Psoas muscle (tissue), 8 donors: ENCODE measurements at places on chromosomes 16 and 17.

- H3K4me1 ChIP-seq, result no peaks in the 10 kb centered on the region
- no peaks in the 10 kb centered on the region for H3K36me3 ChIP-seq
- H3K4me3 ChIP-seq, result no peak overlapping the region
- H3K27ac ChIP-seq, result no peak overlapping the region
- no peak for DNase-seq
Measured at GRCh38 chr16:84513123-84513522, 8.7 kb upstream of the MEAK7 start.

DNA sequence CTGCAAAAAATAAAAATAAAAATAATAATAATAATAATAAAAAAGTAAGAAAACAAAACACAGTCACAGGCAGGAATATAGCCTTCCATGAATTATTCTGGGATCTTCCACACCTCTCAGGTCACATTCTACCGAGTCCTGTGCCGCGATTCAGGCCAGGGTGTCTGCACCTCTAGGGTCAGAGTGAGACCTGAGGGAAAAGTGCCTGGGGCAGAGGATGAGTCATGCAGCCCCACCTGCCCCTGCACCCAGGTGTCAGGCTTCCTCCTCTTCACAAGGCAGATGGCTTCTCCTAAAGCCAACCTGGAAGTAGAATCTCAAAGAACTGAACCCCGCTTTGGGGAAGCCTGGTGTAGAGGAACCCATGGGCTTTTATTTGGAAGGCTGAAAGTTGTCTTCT is 283.7 kb downstream of the CPPED1 start:
- no peak overlapping the region for H3K4me3 ChIP-seq
- H3K4me1 ChIP-seq, result no peaks in the 10 kb centered on the region
- no peaks in the 10 kb centered on the region for H3K36me3 ChIP-seq

DNA sequence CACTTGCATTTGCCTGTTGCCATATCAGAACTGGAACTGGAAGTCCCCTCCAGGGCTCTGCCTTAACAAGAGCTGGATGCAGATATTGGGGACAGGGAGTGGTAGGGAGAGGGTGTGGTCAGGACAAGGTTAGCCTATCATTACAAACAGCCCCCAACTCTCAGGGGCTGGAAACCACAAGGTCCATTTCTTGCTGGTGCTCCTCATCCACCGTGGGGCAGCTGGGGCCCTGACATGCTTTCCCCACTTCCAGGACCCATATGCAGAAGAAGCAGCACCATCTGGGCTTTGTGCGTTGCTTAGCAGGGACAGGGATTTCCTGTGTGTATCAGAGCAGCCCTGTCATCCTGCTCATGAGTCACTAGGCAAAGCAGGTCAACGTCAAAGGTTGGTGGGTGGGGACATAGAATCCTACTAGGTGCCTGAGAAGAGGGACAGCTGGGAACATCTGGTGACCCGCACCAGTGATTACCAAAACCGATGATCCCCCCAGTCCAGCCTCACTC is 26.9 kb downstream of the RGS9 start:
- no peaks in the 10 kb centered on the region for H3K27me3 ChIP-seq
- H3K27ac ChIP-seq, result no peak overlapping the region
- no peak for DNase-seq
- no peaks in the 10 kb centered on the region for H3K4me1 ChIP-seq
- H3K4me3 ChIP-seq, result no peak overlapping the region

DNA sequence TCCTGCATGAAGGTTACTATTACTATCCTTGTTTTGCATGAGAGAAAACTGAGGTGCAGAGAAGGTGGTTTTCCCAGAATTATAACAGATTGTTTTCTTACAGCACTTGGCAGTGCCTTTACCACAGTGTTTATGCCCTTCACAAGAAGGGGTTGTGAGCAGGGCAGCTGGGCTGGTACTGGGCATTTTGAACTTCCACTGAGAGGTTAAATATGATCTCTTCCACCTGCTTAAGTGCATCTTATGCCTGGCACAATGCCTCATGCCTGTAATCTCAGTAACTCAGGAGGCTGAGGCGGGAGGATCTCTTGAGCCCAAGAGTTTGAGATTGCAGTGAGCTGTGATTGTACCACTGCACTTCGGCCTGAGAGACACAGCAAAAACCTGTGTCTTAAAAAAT is 36.2 kb downstream of the NDE1 start:
- DNase-seq, result no peak
- H3K27me3 ChIP-seq, result no peaks in the 10 kb centered on the region
- H3K4me1 ChIP-seq, result peaks cover 5% of the 10 kb centered on the region
- H3K36me3 ChIP-seq, result peaks cover 49% of the 10 kb centered on the region

GRCh38 chr17:27807567-27808470 is 7.5 kb upstream of the NOS2 start:
- no peak for DNase-seq
- no peaks in the 10 kb centered on the region for H3K4me1 ChIP-seq
- no peaks in the 10 kb centered on the region for H3K27me3 ChIP-seq
